GM04504 (cell line): ENCODE measurements at places on chromosomes 16 and 17.

GRCh38 chr17:13127921-13128602 lies 110.2 kb upstream of the ELAC2 start:
- DNase-seq, result no peak

DNA sequence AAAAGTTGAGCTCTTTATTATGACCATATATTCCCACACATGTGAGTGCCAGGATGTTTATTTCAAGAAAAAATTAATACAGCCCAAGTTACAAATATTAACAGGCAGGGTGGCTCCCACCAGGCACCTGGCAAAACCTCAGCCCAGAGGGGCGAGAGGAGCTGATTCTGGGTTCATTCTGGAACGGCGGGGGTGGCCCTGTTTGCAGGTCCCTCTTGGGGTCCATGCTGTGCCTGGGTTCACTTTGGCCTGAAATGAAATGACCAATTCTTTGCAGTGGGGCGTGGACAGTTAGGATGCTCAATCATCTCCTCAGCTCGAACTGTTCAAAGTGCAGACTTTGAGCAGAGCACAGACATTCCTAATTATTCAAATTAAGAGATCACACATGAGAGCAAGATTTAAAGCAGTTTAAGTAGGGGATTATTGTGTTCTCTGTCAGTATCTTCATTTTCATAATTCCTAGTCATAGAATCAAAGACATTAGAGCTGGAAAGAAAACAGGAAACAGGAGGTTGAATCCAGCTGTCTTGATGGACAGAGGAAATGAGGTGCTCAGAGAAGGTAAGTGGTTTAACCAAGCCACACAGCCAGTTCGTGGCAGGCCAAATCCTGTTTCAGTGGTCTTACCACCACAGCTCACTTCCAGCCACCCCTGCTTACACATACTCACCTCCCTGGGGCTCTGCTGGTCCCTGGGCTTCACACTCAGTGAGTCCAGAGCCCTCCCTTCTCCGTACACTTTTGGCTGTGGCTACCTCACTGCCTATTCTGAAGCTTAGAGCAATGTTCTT lies 363.9 kb upstream of the TNRC6C start:
- DNase-seq, result no peak

GRCh38 chr16:5065813-5066212 lies at the start of gene C16orf89:
TSS of gene C16orf89 (minus strand) at chr16:5065956. CDS start at chr16:5065908, 48 bp downstream.
- DNase-seq, result no peak

- no peak for DNase-seq
Measured at GRCh38 chr17:17888821-17889220, 52.0 kb upstream of the SREBF1 start.

DNA sequence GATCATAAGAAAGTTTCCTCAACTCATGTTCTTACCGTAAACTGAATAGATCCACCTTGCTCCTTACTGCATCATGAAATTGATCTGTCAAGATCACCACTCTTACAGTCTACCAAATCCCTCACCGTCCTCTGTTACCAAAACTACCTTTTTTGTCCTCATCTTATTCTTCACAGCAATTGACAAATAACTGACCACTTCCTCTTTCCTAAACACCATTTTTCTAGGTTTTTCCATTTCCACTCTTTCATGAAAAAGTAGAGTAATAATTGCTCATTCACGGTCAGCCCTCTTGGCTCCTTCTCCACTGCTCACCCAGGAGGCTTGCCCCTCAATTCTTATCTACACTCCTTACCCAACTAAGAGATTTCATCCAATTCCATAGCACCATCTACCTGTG lies 44.9 kb downstream of the ABCA5 start:
- no peak for DNase-seq

- peak; percentile 42 for DNase-seq
Measured at GRCh38 chr16:55437625-55438024, 41.4 kb upstream of the MMP2 start.

- DNase-seq, result no peak
Measured at GRCh38 chr17:10600571-10600970, 51.1 kb upstream of the MYH2 start.

GRCh38 chr17:77990301-77990700 lies 31.8 kb downstream of the TNRC6C start:
- DNase-seq, result no peak

DNA sequence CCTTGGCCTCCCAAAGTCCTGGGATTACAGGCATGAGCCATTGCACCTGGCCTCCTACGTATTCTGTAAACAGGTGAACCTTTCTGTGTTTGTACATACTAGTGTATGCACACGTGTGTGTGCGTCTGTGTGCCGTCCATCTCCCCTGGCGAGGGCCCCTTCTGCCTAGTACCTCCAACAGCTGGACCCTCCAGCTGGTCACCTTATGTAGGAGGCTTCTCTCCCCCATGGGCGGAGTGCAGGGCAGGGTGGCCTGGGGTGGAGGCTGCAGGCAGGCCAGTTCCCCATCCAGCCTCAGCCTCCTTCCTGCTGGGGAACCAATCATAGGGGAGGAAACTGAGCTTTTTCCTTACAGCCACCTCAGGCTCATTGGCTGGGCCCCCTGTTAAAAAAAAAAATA lies 24.4 kb upstream of the DOC2B start:
- DNase-seq, result no peak

- DNase-seq, result no peak
Measured at GRCh38 chr17:81537343-81537855, 9.2 kb downstream of the FSCN2 start.

DNA sequence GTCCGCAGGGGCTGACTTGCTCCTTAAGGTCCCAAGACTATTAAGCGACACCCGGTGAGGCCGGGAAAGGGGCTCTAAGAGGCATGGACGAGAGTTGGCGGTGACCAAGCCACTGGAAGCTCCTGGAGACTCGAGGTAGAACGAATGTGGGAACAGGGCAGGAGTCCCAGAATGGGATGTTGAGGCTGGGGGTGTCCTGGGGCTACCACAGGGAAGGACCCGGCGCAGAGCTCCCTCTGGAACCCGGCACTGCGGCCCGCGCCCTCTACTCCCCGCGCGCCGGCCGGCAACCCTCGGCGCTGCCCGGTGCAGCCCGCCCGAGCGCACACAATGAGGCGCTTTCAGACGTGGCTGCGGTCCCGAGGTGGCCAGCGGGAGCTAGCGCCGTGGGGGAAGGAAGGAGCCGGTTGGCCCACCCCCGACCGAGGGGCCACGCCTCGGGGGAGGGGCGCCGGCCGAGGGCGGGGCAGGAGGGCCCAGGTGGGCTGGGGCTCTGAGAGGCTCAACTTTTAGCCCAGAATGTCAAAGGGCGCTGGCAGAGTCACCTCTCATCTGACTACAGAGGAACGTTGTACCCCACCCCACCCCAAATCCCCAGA lies at the start of gene CHST6:
CHST6 (minus strand) TSS at position 366 of the 599 bp plus-strand sequence. CDS start 15,613 bp downstream, outside the sequence.
- DNase-seq, result no peak

- DNase-seq, result no peak
Measured at GRCh38 chr17:58375256-58375655, 23.3 kb upstream of the SUPT4H1 start.

DNA sequence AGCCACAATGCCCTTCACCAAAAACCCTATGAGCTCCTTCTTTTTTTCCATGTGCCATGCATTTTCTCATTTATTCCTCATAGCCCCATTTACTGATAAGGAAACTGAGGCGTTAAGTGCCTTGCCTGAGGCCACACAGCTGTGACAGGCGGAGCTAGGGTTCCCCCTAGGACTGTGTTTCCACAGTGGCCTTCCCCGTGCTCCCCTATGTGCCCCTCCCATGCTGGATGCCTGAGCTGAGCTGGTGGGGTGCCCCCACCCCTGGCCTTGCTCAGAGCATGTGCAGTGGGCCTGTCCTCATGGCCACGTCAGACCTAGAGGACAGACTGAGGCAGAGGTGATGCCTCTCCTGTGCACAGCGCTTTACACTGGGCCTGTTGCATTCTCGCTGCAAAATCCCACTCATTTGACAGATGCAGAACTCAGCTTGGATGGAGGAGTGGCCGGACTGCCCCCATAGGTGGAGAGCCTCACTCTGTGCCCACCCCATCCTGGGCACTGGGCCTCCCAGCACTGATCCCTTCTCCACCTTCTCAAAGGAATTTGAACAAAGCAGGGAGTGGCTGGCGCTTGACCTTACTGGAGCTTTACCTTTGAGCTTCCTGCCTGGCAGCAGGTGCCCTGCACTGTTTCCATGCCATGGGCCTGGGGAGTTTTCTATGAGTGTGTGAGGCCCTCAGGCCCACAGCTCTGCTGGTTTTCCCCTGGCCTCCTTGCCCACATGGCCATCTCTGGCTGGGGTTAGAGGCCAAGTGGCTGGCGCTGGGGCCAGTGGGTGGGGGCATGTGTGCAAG lies 2.6 kb downstream of the MAP2K3 start:
- no peak for DNase-seq

- no peak for DNase-seq
Measured at GRCh38 chr16:67845291-67846062, 1.3 kb upstream of the NUTF2 start.

DNA sequence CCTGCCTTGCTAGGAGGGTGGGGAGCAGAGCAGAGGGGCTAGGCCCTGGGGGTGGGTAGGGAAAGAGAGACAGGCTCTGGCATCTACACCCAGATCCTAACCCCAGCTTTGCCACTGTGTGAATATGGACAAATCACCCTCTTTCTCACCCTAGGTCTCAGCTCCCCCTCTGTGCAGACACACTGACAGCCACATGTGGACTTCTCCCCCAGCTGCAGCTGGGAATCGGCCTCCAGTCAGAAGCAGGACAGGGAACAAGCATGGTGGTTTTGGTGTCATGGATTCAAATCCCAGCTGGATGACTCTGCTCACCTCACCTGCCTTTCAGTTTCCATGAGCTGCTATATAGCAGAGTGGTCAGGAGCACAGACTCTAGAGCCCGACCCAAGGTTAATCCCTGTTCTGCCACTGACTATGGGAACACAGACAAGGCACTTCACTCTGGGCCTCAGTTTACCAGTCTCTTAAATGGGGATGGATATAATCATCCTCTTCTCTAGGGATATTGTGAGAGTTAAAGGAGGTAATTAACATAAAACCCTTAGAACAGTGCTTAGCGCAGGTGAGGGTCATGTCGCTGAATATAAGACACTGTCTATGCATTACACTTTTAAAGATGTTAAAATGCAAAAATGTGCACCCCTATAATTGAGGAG lies 26.2 kb upstream of the MAP3K14 start:
- no peak for DNase-seq

DNA sequence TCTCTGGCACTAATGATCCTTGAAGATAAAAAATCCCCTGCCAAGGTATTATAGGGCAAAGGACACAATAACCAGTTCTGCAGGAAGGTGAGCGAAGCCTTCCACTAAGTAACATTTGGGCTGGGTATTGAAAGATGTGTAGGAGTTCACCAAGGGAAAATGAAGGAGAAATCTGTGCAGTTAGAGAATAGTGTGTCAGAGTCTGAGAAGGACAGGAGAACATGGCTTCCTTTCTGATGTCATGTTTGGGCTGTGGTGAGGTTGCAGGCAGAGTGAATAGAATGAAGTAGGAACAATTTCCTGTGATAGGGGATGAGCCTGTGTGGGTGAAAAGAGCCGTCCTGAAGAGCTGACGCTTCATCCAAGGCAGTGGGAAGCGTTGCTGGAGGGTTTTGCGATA lies 24.1 kb upstream of the CIITA start:
- no peak for DNase-seq

DNA sequence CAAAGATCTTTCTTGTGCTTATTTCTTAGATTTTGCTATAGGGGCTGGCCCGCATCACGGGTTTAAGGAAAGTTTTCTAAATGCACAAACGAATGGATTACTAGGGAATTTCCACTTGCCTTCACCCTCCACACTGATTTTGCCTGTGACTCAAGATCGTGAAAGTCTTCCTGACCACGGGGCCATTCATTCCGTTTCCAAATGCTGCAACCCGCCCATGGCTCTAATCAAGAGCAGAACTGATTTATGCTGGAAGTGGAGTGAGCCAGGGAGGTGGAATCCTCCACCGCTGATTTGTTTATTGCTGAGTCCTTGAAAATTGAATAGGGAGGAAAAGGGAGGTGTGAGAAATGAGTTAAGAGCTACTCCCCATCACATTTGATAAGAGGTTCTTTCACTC lies 52.4 kb downstream of the CA10 start:
- DNase-seq, result no peak

- DNase-seq, result no peak
Measured at GRCh38 chr17:68592009-68592408, 9.2 kb downstream of the FAM20A start.

- no peak for DNase-seq
Measured at GRCh38 chr16:69693916-69694315, 32.4 kb downstream of the NQO1 start.

GRCh38 chr16:4266372-4266771 lies 6.5 kb downstream of the TFAP4 start:
- no peak for DNase-seq

DNA sequence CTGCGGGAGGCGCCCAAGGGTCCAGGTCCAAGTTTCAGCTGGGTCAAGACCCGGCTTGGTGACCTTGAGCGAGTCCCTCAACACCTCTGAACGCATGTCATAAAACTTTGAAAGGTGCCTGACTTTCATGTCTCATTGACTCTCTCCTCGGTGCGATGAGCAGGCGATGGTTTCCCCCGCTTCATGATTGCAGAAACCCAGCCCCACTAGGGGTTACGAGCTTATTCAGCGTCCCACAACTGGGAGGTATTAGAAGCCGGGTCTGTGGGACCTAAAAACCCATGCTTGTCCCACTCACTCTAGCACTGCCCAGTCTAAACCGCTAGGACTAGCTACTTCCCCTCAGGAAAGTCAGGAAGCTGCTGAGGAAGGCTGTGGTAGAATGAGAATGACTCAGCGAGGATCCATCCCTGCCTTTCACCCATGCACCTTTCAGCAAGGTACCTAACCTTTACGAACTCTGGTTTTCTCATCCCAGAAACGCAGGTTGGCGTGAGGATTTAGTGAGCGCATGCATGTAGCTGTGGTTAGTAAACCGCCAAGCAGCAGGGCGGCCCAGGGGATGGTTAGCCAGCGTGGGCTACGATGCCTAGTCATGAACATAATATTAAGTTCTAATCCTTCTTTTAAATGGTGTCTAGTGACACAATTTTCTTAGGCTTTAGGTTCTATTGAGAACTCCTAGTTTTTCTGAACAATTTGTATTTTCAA lies 26.2 kb upstream of the RFFL start:
- no peak for DNase-seq

GRCh38 chr17:75920045-75920560 lies 15.4 kb upstream of the MRPL38 start:
- no peak for DNase-seq

DNA sequence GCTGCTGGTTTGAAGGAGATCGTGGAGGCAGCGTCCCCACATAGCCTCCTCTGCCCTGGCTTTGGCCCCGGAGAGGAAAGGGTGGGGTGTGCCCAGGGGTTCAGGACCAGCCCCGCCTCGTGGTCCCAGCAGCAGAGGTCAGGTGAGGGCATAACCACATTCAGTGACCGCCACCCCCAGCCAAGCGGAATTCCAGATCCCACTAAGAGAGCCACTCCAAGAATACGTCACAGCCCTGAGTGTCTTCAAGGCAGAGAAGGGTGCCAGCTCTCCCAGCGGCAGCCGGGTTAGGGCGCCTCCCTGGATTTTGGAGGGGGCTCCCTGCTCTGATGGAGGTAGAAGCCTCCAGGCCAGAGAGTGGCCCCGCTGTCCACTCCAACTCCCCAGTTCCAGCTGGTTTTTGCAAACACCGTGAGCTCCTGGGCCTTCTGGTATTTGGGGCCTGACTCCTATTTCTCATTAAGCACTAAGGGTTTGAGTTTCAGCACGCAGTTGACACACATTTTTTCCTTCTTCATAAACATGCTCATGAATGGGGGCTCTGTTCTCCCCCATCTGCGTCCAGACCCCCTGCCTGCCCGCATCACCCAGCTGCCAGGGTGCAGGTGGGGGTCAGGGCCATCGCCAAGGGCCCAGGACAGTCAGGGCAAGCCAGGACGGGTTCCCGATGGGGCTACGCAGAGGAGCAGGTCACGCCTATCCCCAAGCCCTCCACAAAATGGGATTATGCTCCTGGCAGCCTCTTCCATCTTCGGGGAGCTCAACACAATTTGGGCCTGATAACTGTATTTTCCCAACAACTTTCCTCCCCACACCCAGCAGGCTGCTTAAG lies 98.4 kb upstream of the PLCG2 start:
- no peak for DNase-seq
